ENCODE measurements at places on chromosomes 7 and 10. TPM values are rescaled to one million over a fixed set of nuclear protein-coding genes. Genes with fewer than 3 reads are reported as not detected.

ANKRD30A gene
- total RNA-seq = not detected

FZD8 gene
- total RNA-seq = 0.23 TPM

CYP3A4 gene
- not detected for total RNA-seq

PAX4 gene
- total RNA-seq = not detected

SFTPA1 gene
- total RNA-seq = not detected

Data from activated CD8-positive, alpha-beta T cell treated with anti-CD3 and anti-CD28 coated beads, Interleukin-2, amount 10 ng/mL, durations not matched to agents 7 days and 5 days (primary cell).